ENCODE measurements at places on chromosomes 3 and 15. TPM values are rescaled to one million over a fixed set of nuclear protein-coding genes. Genes with fewer than 3 reads are reported as not detected.

ADPRH gene
- total RNA-seq = 5.5 TPM

GRCh38 chr3:148922467-148922866, 57.4 kb downstream of the CPA3 start:
- no peak for DNase-seq

UCN2 gene
- total RNA-seq = 0.11 TPM

- no peak for DNase-seq
Measured at GRCh38 chr15:80447077-80447476, 42.9 kb downstream of the ARNT2 start.

C3orf52 gene
- total RNA-seq = 11.7 TPM

GRCh38 chr15:55186331-55186730, 10.4 kb downstream of the RSL24D1 start:
- no peak for DNase-seq

- DNase-seq = no peak
Measured at GRCh38 chr3:102200126-102200525, 234.7 kb upstream of the ZPLD1 start.

GRCh38 chr3:180704532-180704931, 25.2 kb upstream of the CCDC39 start:
- no peak for DNase-seq

GATM gene
- total RNA-seq = 3.2 TPM

DNA sequence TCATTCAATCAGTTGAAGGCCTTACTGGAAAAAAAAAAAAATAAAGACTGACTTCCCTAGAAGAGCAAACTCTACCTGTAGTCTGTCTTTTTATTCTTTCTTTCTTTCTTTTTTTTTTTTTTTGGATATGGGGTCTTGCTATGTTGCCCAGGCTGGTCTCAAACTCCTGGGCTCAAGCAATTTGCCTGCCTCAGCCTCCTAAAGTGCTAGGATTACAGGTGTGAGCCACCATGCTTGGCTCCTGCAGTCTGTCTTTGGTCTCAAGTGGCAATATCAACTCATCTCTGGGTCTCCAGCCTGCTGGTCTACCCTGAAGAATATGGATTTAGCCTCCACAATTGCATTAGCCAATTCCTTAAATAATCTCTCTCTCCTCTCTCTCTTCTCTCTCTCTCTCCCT, 167.7 kb upstream of the P2RY1 start:
- no peak for DNase-seq

DNA sequence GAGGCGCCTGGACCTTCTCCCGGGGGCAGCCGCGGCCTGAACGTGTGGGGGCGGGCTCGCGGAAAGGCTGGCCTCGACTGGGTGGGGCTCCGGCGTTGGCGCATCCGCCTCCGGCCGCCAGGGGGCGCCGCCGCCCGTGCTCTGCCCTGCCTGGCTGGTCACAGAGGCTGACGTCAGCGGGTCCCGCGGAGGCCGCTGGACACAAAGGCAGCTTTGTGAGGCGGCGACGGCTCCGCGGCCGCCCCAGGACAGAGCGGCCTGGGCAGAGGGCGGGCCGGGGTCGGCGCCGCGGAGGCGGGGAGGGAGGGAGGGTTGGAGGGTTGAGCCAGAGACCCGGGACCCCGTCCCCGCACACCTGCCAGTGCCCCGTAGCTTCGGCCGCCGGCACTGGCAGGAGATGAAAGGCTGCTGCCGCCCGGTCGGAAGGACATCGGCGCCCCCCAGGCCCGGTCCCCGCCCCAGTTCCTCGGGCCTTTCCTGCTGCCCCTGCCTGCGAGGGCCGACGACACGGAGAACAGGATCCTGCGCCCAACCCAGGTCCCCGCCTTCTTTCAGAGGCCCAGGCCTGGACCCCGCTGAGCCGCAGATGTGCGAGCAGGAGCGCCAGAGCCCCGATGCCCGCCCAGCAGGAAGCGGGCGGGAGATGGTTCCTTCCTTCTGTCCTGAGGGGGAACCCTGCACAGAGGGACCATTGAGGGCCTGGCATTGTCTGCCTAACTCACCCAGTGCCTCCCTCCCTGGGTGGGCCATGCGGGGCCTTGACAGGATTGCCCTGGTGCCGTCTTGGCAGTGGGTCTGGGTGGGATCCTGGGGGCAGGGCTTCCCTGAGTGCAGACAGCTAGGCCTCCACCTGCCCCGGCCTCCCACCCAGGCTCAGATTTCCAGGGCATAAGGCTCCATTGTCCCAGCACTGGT, 8.7 kb upstream of the SEMA3B start:
- DNase-seq = peak; percentile 83

DNA sequence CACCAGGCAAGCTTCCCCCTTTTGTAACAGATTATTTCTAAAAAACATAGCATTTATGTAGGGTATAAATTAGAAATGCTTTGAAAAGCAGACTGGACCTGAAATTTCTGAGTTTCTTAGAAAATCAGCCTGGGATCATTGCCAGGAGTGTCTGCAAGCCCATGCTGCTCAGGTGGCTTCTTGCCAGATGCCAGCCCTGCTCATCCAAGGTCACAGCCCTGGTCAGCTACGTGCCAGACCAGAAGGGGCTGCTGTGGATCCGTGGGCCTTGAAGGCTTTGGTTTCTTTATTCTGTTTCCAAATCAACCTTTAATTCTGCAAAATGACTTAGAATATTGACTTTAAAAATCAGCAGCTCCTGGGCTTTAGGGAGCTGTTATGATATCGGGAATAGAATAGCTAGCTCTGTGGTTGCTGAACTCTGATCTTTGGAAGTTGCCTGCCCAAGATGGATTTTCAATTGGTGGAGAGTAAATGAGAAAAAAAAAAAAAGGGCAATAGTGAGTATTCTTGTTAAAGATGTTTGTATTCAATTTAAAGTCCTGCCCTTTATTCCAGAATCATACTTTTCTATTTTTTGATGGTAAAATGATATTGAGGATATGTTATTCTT, 370.1 kb upstream of the ONECUT1 start:
- no peak for DNase-seq

All from activated T-helper 2 cell treated with anti-CD3 and anti-CD28 coated beads, Interferon-gamma antibody, Interleukin-2, Interleukin-4, amounts not matched to agents 10 μg/mL and 5 μg/mL and 100 μg/mL, durations not matched to agents 14 hours and 24 hours and 36 hours (primary cell).